ENCODE measurements at places on chromosomes 7 and 10. TPM values are rescaled to one million over a fixed set of nuclear protein-coding genes. Genes with fewer than 3 reads are reported as not detected.

DNA sequence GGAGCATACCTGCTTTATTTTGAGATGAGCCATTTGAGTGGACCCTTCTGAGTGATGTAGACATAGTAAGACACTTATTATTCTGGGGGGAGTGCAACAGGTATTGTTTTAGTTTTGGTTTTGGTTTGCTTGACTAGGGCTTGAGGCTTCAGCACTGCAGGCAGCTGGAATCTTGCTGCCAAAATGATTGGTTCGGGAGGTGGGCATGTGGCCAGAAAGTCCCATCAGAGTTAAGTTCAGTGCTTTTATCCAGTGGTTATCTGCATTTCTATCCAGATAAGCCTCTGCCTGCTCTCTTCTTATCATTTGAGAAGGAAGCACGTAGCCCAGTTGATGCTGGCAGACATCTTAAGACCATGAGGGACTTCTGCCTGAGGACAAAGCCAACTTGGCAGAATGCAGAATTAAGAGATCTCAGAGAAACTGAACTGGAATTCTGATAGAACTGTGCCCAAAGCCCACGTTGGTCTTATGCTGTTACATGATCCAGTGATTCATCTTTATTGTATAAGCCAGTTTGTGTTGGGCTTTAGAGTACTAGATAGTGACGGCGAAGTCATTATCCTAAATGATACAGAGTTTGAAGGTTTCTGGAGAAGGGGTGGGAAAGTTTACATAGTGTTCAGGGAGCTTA lies 9.6 kb upstream of the JAZF1 start:
- DNase-seq = no peak

Gene SYCE1
- 0.24 TPM for total RNA-seq

- DNase-seq = no peak
These were observed 45.5 kb upstream of the MGMT start for GRCh38 chr10:129421399-129422010.

DNA sequence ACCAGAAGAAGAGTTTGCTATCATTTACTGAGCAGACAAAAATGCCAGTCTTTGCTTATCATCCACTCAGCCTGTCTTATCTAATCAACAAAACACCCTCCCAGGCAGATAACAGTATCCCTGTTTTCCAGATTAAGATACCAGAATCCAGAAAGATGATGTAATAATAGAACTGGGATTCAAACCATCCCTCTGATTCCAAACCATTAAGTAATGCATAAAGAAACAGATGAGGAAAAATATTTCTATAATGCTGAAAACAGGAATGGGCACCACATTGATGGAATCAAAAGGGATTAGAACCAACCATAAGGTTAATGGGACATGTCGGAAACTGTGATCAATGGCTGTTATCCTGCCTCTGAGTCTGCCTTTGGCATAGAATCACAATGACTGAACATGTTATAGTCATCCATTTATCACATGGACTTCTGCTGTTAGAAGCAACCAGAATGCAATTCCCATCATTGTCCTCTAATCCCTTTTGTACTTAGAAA lies 92.1 kb upstream of the RSU1 start:
- DNase-seq = no peak

- DNase-seq = no peak
These were observed 43.9 kb upstream of the EEPD1 start for GRCh38 chr7:36109013-36109627.

DNA sequence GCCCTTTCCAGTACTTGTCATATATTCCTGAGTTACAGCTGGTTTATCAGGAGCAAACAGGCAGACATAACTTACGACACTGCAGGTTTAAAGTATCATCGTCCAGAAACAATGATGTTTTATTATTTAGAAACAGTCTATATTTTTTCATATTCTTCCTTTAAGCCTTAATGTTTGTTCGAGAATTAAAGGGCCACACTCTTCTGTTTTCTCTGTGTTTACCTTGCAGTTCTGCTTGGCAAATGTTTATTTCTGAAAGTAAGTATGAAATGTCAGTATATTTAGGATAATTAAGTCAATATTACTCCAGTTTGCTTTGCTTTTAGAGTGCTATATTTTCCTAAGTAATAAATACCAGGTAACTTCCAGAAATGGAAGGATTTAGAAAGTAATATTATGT lies 115.1 kb downstream of the VTI1A start:
- no peak for DNase-seq

Gene RAB11FIP2
- total RNA-seq = 13.1 TPM

- no peak for DNase-seq
These were observed 47.0 kb downstream of the TMEM106B start for GRCh38 chr7:12258074-12258473.

DNA sequence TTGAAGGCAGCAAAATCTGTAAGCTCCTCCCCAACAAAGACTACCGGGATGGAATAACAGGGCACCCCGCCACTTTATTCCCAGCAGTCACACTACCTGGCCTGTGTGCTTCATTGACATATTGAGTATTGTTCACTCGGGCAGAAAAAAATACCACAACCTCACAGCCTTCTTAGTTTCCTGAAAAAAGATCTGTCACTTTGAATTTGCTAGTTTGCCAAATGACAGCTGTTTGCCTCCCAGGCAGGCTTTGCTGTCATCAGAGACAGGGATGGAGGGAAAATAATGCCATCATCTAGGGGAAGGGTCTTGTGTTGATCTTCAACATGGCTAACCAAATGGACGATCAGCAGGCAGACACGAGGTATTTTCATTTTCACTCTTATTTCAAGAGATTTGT lies 26.9 kb downstream of the BMPER start:
- no peak for DNase-seq

Measured in activated T-helper 1 cell treated with anti-CD3 and anti-CD28 coated beads, Interleukin-12 subunit alpha, Interleukin-12 subunit beta, Interleukin-2, Interleukin-4 antibody, amounts not matched to agents 30 ng/mL and 10 ng/mL and 1 ng/mL, durations not matched to agents 14 hours and 24 hours and 36 hours (primary cell).